ENCODE measurements at places on chromosomes 12 and 14.
A peak's percentile ranks its signal among the peaks of the same experiment; 100 is the strongest.

GRCh38 chr12:64666054-64666914, 56.0 kb downstream of the RASSF3 start:
- DNase-seq = no peak

GRCh38 chr12:105955976-105956375, 182.8 kb downstream of the NUAK1 start:
- no peak for DNase-seq

- no peak for DNase-seq
These were observed 679 bp upstream of the SAV1 start for GRCh38 chr14:50668826-50669143.

DNA sequence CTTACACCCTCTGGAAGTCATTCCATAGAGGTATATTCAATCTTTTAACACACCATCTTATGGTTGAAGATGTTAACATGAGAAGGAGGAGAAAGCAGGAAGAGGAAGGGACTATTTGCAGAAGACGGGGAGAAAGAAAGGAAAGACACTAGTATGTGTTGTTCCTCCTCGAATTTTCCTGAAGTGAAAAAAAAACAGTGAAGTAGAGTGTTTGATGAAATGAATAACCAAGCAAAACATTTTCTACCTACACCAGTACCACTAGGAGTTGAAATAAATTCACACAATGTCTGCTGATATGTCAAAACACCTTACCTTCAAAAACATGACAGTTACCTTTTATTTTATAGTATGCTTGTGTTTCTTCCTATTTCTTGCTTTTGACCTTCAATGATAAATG, 1.4 kb upstream of the CNOT2 start:
- DNase-seq = no peak

DNA sequence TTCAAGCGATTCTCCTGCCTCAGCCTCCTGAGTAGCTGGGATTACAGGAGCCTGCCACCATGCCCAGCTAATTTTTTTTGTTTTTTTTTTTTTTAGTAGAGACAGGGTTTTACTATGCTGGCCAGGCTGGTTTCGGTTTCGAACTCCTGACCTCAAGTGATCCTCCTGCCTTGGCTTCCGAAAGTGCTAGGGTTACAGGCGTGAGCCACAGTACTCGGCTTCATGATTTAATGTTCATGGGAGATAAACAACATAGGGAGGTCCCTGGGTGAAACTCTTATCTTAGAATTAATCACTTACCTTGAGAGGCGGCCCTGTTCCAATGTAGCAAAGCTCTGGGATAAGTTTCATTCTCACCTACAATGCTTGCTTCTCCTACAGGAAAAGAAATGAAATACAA, 48.3 kb downstream of the SEL1L start:
- DNase-seq = no peak

DNA sequence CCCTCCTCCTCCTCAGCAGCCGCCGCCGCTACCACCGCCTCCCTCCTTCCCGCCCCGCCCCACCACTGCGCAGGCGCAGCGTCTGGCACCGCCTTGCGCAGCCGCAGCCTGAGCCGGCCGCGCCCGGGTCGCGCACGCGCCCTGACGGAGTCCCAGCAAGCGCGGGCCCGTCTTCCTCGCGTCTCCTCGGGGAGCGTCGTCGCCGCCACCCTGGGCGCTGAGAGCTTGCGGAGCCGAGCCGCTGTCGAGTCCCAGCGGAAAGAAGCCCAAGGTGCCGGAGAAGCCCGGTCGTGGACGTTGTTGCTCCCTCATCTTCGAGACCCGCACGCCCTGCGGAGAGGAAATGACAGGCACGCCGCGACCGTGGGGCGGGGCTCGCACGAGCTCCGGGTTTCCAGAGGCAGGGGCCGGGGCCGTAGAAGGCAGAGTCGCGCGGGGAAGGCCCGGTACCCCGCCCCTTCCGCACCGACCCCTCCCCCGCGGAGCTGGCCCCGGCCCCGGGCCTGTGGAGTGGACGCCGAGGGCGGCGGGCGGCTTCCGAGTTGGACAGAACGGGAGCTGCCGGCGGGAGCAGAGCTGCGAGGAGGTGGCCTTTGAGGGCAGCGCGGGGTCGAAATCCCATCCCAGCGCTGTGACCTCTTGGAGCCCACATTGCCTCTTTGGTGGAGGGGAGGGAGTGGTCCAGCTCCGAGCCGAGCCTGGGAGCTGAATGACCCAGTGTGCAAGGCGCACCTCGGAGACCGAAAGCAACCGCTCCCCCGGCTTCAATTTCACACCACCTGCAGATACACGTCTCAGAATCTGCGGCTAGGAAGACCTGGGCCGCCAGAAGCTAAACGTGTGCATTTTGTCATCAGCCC, 469 bp upstream of the RAB35 start:
- peak; percentile 96 for DNase-seq

GRCh38 chr12:114371250-114371649, 34.7 kb downstream of the TBX5 start:
- DNase-seq = no peak
